ENCODE measurements at places on chromosomes 3 and 15. TPM values are rescaled to one million over a fixed set of nuclear protein-coding genes. Genes with fewer than 3 reads are reported as not detected.

TMEM212 gene
- not detected for total RNA-seq

ASB14 gene
- total RNA-seq = not detected

ANP32A gene
- 24.6 TPM for total RNA-seq

CCDC39 gene
- total RNA-seq = not detected

ZBBX gene
- under 0.01 TPM for total RNA-seq

THUMPD3 gene
- total RNA-seq = 64.0 TPM

PLCB2 gene
- total RNA-seq = under 0.01 TPM

HDAC11 gene
- total RNA-seq = 14.1 TPM

EFHB gene
- total RNA-seq = 0.28 TPM

BDH1 gene
- 5.5 TPM for total RNA-seq

CFAP20DC gene
- total RNA-seq = 1.6 TPM

XYLB gene
- 3.1 TPM for total RNA-seq

LCMT2 gene
- total RNA-seq = 5.3 TPM

SV2B gene
- under 0.01 TPM for total RNA-seq

CCDC33 gene
- not detected for total RNA-seq

ADGRG7 gene
- not detected for total RNA-seq

GATA2 gene
- total RNA-seq = 1.8 TPM

GCNT3 gene
- 0.14 TPM for total RNA-seq

REC114 gene
- total RNA-seq = not detected

TRH gene
- total RNA-seq = not detected

SLTM gene
- 63.3 TPM for total RNA-seq

AGTR1 gene
- total RNA-seq = 2.9 TPM

IL12A gene
- total RNA-seq = 0.43 TPM

CEP152 gene
- total RNA-seq = 8.0 TPM

SI gene
- not detected for total RNA-seq

NECTIN3 gene
- total RNA-seq = 43.1 TPM

HRG gene
- under 0.01 TPM for total RNA-seq

CLRN1 gene
- not detected for total RNA-seq

TNFSF10 gene
- total RNA-seq = 5.4 TPM
